ENCODE measurements at places on chromosomes 2 and 18. TPM values are rescaled to one million over a fixed set of nuclear protein-coding genes. Genes with fewer than 3 reads are reported as not detected.

DNA sequence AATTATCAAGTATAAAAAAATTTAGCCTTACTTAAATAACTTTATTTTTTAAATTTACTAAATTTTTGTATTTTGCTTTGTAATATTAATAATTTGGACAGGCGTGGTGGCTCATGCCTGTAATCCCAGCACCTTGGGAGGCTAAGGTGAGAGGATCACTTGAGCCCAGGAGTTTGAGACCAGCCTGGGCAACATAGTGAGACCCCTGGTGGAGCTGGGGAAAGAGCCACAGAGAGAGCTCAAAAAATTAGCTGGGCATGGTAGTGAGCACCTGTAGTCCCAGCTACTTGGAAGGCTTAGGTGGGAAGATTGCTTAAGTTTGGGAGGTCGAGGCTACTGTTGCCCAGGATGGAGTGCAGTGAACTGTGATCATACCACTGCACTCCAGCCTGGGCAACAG lies 143.5 kb downstream of the B3GNT2 start:
- no peak for DNase-seq

DNA sequence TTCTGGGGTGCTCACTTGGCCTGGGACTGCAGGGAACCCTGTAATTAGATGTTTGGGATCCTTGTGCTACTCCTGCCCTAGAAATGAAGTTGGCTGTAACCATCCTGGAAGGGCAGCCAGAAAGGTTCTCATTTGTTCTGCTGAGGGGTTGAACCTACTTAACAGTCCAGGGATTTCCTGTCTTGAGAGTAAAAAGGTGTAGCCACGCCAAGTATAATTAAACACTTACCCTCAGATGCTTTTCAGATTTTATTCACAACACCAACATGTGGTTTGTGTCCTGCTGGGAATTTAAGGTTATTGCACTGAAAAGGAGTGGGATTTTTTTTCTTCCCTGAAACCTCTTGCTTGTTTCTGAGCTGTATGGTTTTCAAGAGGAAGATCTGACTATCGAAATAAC lies 222.4 kb upstream of the APCDD1 start:
- no peak for DNase-seq

GRCh38 chr2:7430421-7430868 lies 513.2 kb downstream of the RNF144A start:
- no peak for DNase-seq

DNA sequence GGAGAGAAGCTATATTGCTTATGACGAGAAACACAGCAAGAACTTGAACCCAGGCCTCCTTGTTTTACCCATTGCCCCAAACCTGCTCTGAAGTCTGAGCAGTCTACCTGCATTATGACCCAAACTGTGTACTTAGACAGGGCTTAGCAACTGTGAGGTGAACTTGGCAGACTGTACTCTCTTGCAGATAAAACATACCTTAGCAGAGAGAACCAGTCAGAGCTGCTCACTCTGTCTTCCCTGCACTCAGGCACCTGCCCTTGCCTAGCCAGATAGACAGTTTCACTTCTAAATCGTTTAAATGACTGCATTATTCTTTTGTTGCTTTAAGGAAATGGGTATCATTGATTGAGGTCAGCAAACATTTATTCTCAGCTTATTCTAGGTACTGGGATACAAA lies 20.3 kb downstream of the ITPRID2 start:
- no peak for DNase-seq

Gene PRSS56
- not detected for total RNA-seq

Gene EGR4
- not detected for total RNA-seq
